Dermis lymphatic vessel endothelial cell (primary cell): ENCODE measurements at places on chromosomes 7 and 10. TPM values are rescaled to one million over a fixed set of nuclear protein-coding genes. Genes with fewer than 3 reads are reported as not detected.

Gene VWA2
- total RNA-seq: not detected in 2 replicates

Gene SYT15
- total RNA-seq: 0.54 and 2.2 TPM in 2 replicates

Gene IKZF1
- 0.11 and 0.17 TPM in 2 replicates for total RNA-seq

Gene NUTM2D
- total RNA-seq: 1.1 TPM in 2 replicates

Gene NPTX2
- total RNA-seq: 2.6 and 18.9 TPM in 2 replicates

Gene GCK
- total RNA-seq: 0.09 and 0.22 TPM in 2 replicates
